ENCODE measurements at places on chromosomes 1 and 21.
A peak's percentile ranks its signal among the peaks of the same experiment; 100 is the strongest.

DNA sequence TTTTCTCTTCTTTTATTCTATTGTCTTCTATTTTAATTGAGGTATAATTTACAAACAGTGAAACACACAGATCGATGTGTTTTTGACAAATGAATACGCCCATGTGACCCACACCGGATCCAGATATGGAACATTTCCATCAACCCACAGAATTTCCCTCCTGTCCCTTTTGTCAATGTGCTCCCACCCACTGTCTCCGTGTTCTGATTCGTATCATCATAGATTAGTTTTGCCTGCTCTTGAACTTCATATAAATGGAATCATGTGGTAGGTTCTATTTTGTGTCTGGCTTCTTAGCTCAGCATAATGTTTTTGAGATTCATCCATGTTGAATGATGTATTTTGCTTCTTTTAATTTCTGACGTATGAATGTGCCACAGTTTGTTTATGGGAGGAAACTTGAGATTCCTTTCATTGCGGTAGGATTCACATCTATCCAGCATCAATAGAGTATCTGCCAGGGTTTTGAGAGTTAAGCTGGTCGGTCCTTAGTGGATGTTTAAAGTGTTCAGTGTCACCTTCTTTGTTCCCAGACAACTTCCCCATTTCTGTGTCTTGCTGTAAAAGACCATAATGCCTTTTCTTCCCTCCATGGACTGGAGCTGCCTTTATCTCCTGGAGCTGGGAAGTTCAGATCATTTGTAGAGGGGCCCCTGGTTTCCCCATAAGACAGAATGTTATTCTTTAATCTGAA lies 14.7 kb downstream of the NAV1 start:
- DNase-seq, result peak; percentile 33

GRCh38 chr1:115727706-115728249 lies 40.7 kb downstream of the CASQ2 start:
- peak; percentile 57 for DNase-seq

DNA sequence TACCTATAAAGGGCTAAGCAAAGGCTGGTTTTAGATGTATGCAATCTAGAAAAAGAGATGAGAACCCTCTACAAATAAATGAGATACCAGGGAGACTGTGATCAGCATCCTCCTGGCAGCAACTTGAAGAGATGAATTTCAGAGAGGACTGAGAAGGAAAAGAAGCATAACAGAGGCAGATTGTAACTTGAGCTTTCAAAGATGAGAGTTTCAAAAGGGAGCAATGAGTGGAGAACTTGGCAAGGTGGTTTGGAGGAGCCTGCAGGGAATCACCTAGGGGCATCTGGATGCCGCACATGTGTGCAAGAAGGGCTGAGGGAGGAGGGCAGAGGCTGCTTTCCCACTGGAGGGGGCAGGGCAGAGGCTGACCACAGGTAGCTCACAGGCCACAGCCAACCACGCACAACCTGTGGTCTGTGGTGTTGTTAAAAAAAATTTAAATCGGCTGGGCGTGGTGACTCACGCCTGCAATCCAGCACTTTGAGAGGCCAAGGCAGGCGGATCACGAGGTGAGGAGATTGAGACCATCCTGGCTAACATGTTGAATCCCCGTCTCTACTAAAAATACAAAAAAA lies 50.2 kb downstream of the PCNX2 start:
- no peak for DNase-seq

- DNase-seq, result no peak
Observed at GRCh38 chr21:34877485-34878128, 171.5 kb downstream of the RUNX1 start.

- no peak for DNase-seq
Observed at GRCh38 chr1:21337928-21338572, 47.8 kb upstream of the ECE1 start.

- no peak for DNase-seq
Observed at GRCh38 chr1:60679524-60680375, 402.6 kb upstream of the NFIA start.

DNA sequence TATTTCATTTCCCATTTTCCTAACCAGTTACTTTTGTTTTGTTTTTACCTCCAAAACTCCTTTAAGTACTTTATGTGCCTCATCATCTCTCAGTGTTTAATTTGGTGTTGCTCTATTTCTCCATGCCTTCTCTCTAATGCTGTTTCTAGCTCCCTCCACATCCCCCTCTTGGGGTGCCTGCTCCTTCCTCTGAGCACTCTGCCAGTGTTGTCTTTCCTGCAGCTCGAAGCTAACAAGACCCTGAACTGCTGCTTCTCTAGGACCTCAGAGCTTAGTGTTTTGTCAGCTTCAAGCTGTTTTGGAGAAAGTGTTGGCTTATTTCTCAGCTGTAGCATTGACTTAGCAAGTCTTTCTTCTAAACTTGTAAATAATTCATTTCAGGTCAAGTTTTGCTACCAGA lies 290.6 kb downstream of the DPYD start:
- DNase-seq, result peak; percentile 5

DNA sequence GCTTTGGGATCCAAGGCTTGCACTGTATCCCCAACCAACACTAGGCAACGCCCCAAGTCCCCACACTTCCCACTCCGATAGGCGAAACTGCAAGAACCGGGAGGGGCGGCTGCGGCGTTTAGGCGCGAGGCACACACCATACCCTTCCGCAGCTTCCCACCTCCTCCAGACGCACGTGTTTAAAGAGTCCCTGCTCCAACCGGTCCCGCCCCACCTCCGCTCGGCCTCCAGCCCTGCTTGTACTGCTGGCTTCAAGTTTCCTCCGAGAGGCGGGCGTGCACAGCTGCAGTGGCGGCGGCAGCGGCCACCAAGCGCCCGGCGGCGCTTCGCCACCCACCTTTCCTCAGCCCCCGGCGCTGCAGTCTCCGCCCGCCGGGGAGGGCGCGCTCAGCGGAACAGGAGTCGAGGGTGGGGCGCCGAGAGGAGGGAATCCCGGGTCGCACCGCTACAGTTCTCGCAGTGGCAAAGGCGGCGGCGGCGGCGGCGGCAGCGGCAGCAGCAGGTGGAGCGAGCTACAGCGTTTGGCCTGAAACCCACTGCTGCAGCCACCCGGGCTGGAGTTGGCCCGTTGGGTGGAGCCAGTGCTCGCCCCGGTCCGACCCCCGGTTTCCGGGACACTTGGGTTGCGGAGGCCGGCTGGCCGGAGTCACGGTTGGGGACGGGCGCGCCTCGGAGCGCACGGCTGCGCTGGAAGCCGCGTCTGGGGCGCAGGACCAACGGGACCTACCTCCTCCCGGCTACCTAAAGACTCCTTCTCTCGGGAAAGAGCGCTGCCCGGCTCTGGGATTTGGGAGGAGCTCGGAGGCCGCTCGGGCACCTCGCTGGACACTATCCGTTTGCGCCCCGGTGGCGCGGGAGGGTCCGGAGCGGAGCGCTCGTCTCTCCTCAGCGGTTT lies at the start of gene CNIH3:
Gene CNIH3 (plus strand): TSS at position 457 of the 895 bp plus-strand sequence. CDS start 858 bp downstream, outside the sequence.
- peak; percentile 78 for DNase-seq

DNA sequence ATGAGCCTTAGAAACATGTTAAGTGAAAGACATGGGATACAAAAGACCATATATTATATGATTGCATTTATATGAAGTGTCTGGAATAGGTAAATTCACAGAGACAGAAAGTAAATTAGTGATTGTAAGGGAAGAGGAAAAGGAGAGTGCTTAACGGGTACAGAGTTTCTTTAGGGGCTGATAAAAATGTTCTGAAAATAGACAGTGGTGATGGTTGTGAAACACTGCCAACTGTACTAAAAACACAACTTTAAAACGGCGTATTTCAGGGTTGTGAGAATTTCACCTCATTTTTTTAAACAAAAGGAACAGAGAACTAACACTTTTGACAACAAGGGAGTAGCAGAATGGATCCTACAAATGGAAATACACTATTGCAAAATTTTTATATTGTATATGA lies 13.4 kb downstream of the COP1 start:
- DNase-seq, result no peak

DNA sequence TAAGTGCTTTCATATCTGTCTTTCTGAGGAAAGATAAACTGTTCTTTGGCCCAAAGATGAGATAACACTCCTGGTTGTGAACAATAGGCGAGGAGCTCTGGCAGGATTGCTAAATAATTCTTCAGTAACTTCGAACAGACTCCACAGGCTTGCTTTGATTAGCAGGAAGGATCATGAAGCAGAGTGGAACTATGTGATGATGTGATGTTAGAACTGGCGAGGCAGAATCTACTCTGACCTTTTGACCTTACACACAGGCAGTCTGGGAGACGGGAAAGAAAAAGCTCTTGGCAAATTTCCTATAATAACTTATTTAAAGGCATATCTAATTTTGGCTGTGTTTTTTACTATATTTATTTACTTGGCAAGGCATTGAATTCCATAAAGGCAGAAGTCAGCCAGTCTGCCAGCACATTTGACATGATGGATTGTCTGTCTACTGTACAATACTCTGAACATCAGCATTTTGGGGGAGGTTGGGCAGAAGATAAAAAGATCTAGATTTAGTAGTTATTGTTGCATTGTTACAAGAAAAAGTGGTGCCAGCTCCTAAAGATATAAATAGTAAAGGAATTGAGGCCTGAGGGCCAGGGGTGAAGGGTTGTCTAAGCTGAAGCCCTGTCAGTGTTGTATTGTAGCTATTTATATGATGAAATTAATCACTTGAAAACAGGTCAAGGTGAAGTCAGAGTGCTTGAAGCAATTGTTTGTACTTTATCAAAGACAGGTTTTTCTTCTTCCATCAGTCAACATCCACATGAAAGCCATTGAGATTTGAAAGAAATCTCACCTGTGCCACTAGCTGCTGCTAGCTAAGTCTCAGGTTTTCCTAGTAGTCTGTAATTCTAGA lies 708.8 kb downstream of the LTN1 start:
- DNase-seq, result peak; percentile 76

GRCh38 chr1:181111559-181111958 lies 23.1 kb downstream of the IER5 start:
- no peak for DNase-seq

GRCh38 chr1:186094172-186094571 lies 280.9 kb downstream of the TPR start:
- DNase-seq, result no peak

GRCh38 chr1:216193839-216194443 lies 229.3 kb downstream of the USH2A start:
- no peak for DNase-seq

GRCh38 chr1:221801773-221802516 lies 60.1 kb upstream of the DUSP10 start:
- DNase-seq, result no peak

- DNase-seq, result no peak
Observed at GRCh38 chr1:162605225-162605927, 26.9 kb upstream of the DDR2 start.

DNA sequence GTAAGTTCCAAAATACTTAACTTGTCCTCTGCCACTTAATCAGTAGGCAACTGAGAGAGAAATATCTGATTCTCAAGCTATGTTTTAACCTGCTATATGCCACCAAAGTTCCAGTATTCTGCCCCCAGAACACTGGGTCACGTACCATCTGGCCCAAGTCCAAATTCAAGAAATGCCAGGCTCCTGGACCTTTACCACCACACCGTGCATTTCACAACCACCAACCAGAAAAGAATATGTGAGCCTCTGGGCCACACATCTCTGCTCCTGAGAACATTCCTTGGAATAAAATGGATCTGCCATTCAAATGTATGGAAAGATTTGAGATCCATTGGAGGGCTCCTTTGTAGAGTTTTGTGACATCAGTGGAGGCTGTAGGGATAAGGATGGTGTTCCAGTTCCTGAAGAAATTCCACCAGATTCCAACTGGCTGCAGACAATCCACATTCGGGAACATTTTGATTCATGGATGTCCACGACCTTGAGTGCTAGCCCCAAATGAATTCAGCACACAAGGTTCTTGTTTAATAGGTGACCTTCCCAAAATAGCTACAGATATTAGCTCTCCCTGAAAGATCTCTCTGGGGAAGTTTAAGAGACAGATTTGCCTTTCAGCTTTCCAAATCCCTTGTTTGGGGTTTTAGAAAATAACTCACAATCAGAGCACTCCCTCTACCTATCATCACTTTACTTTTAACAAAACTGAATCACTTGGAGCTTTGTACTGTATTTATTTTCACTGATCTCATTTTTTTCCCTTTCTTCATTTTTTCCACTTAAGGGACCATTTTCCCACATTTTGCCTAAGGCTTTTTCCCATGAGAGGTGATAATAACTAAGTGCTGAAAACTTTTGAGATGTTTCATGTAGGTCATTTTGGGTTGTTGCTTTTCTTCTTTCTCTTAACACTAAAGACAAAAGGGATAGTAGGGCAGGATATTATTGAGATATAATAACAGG lies 128.4 kb upstream of the ZC3H11B start:
- DNase-seq, result no peak

DNA sequence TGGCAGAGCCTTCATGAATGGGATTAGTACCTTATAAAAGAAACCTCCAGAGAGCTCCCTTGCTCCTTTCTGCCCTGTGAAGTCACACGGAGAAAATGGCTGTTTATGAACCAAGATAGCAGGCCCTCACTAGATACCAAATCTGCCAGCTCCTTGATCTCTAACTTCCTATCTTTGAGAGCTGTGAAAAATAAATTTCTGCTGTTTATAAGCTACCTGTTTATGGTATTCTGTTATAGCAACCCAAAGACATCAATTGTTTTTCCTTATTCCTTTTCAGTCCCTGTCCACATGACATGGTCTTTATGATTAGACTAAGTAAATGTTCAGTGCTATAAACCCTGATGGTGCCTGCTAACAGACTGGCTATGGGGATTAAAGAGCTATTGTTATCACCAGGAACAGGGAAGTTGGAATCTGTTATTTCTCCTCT lies 9.7 kb upstream of the STIL start:
- DNase-seq, result no peak

DNA sequence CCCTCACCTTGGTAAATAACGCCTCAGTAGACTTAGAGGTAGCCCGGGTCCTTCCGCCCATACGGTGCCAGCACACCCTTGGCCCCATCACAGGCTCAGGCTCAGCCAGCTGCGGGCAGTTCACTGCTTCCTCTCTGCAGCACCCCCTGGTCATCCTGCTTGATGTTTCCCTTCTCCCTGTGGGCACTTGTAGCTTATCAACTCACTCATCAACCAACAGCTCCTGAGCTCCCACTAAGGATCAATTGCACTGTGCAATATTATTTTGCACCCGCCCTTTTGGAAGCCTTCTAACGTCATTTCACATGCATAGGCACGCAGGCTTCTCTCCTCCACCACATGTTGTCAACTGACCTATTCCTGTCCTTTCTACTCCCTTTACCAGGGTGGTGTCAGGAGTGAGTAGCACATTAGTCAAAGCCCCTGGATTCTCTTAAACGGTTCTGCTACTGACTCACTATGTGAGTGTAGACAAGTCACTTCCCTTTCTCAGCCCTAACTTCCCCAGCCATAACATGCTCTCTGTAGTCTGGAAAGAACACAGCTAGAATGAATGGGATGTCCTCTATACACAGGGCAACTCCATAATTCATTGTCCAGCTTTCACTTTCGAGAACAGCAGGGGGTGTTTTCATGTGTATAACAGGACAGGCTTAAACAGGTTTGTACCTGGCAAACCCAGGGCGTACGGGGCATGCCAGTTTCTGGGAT lies 47.1 kb upstream of the IRF2BP2 start:
- DNase-seq, result no peak

GRCh38 chr21:16570171-16570570 lies 840.4 kb downstream of the USP25 start:
- no peak for DNase-seq
